ENCODE measurements at places on chromosomes 3 and 15.

DNA sequence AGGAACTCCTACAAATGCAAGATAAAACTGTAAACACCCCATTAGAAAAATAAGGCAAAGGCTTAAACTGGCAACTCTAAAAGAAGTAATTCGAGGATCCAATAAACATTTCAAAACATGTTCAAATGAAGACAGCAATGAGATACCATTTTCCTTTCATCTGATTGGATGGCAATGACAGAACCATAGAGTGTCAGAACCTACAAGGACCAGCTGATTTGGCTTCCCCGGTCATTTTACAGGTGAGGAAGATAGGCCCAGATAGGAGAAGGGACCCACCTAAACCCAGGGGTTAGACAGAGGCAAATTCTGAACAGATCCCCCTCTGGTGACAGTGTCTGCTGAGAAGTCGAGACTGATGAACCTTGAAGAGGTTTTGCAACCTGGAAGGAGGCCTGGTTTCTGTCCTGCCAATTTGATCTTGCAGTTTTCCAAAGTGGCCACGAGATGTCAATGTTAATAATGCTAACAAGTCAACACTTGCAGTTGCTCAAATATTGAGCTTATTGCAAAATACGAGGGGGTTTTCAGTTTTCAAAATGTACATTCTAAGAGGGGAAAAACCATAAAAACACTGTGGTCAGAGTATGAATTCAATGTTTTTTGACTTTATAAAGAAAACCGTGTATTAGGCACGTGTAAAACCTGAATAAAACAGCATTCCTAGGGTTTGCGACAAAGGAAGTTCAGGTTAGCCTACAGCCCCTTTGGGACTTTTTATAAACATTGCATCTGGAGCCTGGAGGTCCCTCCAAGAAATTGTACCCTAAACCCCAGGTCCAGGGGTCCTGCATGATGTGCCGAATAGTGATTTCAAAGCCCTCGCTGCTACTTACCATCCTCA lies 21.5 kb downstream of the CFAP161 start:
- no peak for DNase-seq

- no peak for DNase-seq
Observed at GRCh38 chr3:171427771-171428320, 32.4 kb downstream of the TNIK start.

DNA sequence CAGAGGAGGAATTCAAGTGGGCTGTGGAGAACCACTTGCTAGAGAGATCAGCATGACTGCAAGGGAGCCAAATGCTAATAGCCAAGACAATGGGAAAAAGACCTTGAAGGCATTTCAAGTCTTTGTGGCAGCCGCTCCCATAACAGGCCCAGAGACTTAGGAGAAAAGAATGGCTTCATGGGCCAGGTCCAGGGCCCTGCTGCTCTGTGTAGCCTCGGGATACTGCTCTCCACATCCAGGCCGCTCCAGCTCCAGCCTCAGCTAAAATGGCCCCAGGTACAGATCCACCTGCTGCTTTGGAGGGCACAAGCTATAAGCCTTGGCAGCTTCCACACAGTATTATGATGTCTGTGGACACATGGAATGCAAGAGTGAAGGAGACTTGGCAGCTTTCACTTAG lies 157.7 kb downstream of the NECTIN3 start:
- no peak for DNase-seq

DNA sequence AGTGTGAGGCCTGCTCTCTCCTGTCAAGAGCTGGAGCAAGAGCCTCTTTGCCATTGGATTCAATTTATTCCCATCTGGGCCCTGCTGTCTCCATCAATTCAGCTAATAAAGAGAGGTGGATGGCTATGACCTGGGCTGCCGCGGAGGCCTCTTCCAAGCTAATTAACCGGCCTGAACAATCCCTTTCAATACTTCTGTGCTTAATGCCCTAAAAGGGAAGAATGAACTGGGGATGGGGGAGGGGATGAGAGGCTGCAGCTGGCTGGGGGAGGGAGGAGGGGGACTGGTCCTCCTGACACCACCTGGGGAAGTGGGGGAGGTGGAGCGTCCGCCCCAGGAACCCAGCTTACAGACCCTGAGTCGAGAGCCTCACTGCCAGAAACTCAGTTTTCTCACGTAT lies 33.4 kb upstream of the PRR23E start:
- no peak for DNase-seq

GRCh38 chr3:184791171-184791570 lies 20.8 kb upstream of the VPS8 start:
- no peak for DNase-seq

- DNase-seq: no peak
Observed at GRCh38 chr15:28952666-28953491, 67.1 kb downstream of the APBA2 start.
